ENCODE measurements at places on chromosomes 6 and 20. TPM values are rescaled to one million over a fixed set of nuclear protein-coding genes. Genes with fewer than 3 reads are reported as not detected.

Gene TAB2
- 109 TPM for total RNA-seq

DNA sequence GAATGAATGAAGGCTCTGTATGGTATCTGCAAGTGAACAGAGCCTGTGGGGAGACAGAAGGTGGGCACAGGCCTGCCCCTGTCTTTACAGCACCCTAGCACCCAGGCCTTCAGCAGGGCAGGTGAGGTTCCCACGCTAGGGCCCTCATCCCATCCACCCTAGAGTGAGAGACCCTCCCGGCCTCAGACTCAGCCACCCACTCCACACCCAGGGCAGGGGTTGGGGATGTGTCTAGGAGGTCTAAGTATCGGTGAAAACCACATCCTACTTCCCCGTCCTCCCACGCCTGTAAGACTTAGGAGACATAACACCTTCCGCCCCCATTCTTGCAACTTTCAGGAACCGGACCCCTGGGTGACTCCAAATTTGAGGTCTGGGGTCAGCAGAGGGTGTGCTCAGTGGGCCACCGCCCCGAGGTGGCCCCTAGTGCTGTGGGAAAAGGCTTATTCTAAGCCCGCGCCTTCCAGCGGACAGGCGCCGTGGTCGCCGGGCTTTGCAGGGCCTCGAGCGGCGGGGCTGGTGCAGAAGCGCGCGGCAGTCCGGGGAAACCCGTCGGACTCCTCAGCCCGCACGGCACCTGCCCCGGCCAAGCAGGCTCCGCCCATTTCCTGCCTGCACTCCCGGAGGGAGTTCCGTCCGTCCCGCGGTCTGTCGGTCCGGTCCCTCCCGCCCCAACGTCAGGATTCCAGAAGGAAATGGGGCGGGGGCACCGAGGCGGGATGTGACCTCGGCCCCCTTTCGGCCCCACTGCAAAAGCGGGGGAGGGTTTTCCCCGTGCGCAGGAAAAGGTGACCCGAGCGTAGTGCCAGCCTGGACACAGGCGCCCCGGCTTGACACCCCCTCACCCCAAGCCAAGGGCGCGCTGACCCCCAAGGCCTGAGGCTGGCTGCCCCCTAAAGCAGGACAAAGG is 868 bp downstream of the SAMD10 start:
- H3K4me1 ChIP-seq: peaks cover 56% of the 10 kb centered on the region
- H3K27me3 ChIP-seq: no peaks in the 10 kb centered on the region
- peak overlapping the region; percentile 64 for H3K4me3 ChIP-seq
- peak overlapping the region; percentile 45 for H3K27ac ChIP-seq
- H3K36me3 ChIP-seq: peaks cover 10% of the 10 kb centered on the region

DNA sequence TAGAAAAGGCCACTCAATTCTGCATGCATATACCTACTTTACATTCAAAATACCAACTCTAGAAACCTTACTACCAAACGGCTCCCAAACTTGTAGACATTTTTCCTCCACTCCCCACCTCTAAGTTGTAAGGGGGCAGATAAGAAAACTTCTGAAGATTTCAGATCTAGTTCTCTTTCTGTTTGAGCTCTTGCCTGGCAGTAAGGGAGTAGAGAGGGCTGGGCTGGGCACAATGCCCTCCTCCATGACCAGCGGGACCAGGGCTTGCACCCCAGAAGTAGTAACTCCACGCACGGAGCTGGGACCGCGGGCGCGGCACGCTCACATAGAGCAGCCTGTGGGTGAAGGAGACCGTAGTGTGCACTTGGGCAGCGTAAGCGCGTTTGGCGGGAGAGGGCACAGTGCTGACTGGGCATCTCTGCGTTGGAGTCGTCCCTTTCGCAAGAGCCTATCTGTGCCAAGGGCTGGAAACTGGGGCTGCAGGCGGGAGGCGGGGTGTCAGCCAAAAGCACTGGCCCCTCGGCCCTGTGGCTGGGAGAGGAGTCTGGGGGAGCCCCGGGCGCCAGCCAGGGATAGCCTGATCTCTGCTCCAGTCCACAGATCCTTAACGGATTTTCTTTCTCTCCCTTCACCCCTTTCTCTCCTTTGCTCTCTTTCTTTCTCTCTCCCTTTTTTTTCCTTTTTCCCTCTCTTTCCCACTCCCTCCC is 32.4 kb downstream of the PHACTR1 start:
- H3K36me3 ChIP-seq: no peaks in the 10 kb centered on the region
- H3K27me3 ChIP-seq: no peaks in the 10 kb centered on the region
- no peak overlapping the region for H3K27ac ChIP-seq
- H3K4me3 ChIP-seq: no peak overlapping the region
- H3K4me1 ChIP-seq: no peaks in the 10 kb centered on the region

DNA sequence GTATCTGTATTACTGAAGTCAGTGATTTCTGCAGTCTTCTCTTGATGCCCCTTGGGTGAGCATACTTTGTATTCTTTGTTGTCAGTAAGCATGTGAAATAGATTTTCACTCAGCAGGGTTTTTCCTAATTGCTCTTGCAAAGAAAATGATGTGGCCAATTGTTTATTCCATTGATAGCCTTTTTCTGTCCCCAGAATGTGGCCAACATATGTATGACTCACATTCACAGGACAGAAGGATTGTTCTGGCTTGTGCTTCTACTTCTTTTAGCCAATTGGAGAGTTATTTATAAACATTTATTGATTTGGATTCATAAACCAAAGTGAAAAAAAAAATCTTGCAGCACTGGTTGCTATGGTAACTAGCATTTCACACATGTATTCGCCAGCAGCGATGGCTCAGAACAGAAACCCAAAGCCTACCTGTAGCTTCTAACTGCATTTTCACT is 54.4 kb upstream of the RBM24 start:
- no peaks in the 10 kb centered on the region for H3K36me3 ChIP-seq
- H3K4me3 ChIP-seq: no peak overlapping the region
- DNase-seq: no peak
- no peaks in the 10 kb centered on the region for H3K4me1 ChIP-seq
- no peaks in the 10 kb centered on the region for H3K27me3 ChIP-seq

- H3K4me1 ChIP-seq: no peaks in the 10 kb centered on the region
- H3K4me3 ChIP-seq: no peak overlapping the region
- no peak overlapping the region for H3K27ac ChIP-seq
These were observed 627.9 kb downstream of the PRKN start for GRCh38 chr6:162099685-162100084.

Gene RIPPLY2
- total RNA-seq: not detected

GRCh38 chr6:159490298-159490937 is 202.6 kb downstream of the SOD2 start:
- H3K4me3 ChIP-seq: no peak overlapping the region
- H3K4me1 ChIP-seq: no peaks in the 10 kb centered on the region
- no peak overlapping the region for H3K27ac ChIP-seq
- no peak for DNase-seq

DNA sequence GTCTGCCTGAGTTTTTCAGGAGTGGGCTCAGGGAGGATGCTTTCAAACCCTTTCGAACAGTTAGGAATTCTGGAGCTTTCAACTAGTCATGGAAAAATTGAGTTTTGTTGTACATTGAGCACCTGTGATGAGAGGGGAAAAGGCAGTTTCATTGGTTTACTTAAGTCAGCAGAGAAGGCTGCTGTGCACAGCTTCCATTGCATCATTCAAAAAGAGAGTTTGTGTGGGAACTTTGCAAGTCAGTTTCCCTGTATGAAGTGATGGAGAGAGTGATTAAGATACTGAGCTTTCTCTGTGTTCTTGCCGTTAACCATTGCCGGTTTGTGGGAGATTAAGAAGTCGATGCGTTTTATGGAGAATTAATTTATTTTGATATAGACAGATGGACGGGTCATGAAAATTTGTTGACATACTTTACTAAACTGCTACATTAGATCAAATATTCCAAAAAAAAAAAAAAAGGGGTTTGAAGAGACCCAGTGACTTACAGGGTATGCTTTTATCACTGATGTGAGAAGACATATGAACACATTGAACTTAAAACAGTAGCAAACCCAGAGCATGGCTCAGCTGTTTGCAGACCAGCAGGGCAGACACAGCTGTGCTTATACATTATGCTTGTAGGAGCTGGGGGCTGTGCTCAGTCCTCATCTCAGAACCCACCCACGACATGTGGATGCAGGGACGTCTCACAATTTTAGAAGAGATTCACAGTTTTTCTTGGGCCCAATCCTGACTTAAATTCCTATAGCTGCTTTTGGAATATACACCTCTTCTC is 234.1 kb downstream of the SOX4 start:
- H3K27me3 ChIP-seq: no peaks in the 10 kb centered on the region
- no peak for DNase-seq
- no peaks in the 10 kb centered on the region for H3K36me3 ChIP-seq
- no peaks in the 10 kb centered on the region for H3K4me1 ChIP-seq

- no peak for DNase-seq
- no peaks in the 10 kb centered on the region for H3K27me3 ChIP-seq
- H3K4me1 ChIP-seq: no peaks in the 10 kb centered on the region
- H3K36me3 ChIP-seq: no peaks in the 10 kb centered on the region
- H3K27ac ChIP-seq: no peak overlapping the region
- no peak overlapping the region for H3K4me3 ChIP-seq
These were observed 67.6 kb upstream of the MPC1 start for GRCh38 chr6:166450167-166450873.

Gene EBF4
- total RNA-seq: 0.92 TPM

DNA sequence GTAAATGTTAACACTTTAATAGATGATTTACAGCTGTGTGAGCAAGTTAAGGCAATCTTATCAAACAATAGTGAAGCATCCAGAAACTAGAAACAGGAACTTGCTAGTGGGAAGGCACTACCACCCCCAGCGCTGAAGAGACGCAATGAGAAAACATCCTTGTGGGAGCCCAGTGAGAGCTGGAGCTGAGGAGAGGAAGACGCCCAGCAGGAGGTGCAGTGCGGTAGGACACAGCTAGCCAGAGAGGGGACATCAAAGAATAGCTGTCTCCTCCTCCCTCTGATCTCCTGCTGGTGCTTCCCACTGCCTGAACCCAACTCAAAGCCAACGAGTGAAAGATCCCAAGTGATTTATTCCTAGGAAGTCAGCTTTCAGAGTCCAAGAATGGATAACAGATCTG is 140.3 kb downstream of the COL12A1 start:
- H3K4me3 ChIP-seq: no peak overlapping the region
- no peaks in the 10 kb centered on the region for H3K36me3 ChIP-seq
- H3K27me3 ChIP-seq: no peaks in the 10 kb centered on the region
- DNase-seq: no peak
- H3K27ac ChIP-seq: no peak overlapping the region

GRCh38 chr20:44057698-44058675 is 129.0 kb downstream of the JPH2 start:
- H3K27me3 ChIP-seq: no peaks in the 10 kb centered on the region
- no peak overlapping the region for H3K27ac ChIP-seq
- H3K36me3 ChIP-seq: no peaks in the 10 kb centered on the region
- no peaks in the 10 kb centered on the region for H3K4me1 ChIP-seq

- peak overlapping the region; percentile 24 for H3K4me3 ChIP-seq
- no peaks in the 10 kb centered on the region for H3K27me3 ChIP-seq
- no peaks in the 10 kb centered on the region for H3K36me3 ChIP-seq
- DNase-seq: peak; percentile 6
- no peak overlapping the region for H3K27ac ChIP-seq
These were observed 304.2 kb upstream of the PRDM1 start for GRCh38 chr6:105781915-105782314.

GRCh38 chr6:83827050-83827449 is 26.1 kb upstream of the RIPPLY2 start:
- no peak overlapping the region for H3K4me3 ChIP-seq
- no peak for DNase-seq
- H3K27ac ChIP-seq: no peak overlapping the region
- H3K27me3 ChIP-seq: no peaks in the 10 kb centered on the region

DNA sequence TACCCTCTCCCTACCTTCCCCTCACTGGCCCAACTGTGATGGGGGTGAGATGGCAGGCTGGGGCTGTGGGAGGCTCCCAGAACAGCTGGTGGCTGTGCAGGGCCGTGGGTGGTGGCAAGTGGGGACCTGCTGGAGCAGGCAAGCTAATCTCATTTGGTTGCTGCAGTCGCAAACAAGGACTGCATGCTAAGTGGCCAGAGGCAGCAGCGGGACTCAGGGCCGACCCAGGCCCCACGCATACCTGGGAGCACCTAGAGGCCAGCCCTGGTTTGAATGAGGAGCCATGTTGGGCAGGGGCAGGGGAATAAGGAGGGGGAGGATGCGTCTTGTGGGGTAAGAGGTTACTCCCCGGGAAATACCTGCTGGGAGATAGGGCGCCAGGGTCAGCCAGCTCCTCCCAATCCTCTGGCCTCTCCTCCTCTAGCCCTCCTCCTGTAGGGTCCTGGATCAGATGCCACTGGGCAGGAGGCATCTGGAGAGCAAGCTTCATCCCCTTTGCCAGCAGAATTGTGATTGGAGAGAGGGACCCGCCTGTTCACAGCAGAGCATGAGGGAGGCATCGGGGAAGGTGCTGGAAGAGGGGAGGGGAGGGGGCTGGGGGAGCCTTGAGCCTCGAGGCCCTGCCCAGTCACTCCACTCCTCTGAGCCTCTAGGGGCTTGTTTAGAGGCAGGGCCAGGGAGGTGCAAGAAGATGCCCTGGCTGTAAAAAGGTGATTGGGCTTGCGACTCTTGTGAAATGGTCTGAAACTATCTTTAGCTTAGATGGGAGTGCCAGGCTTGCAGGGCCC is 24.3 kb upstream of the CDH22 start:
- no peaks in the 10 kb centered on the region for H3K36me3 ChIP-seq
- H3K4me3 ChIP-seq: no peak overlapping the region
- H3K4me1 ChIP-seq: no peaks in the 10 kb centered on the region

GRCh38 chr20:32742322-32743236 is 688 bp downstream of the COMMD7 start:
- H3K36me3 ChIP-seq: no peaks in the 10 kb centered on the region
- peak overlapping the region; percentile 87 for H3K27ac ChIP-seq
- peaks cover 40% of the 10 kb centered on the region for H3K4me1 ChIP-seq
- H3K4me3 ChIP-seq: peak overlapping the region; percentile 62

Gene TNXB
- total RNA-seq: 4.9 TPM

Gene LRRC1
- total RNA-seq: 2.5 TPM

Gene LST1
- 22.4 TPM for total RNA-seq

GRCh38 chr20:3193806-3194616 is 10.5 kb downstream of the DDRGK1 start:
- H3K36me3 ChIP-seq: peaks cover 27% of the 10 kb centered on the region
- no peaks in the 10 kb centered on the region for H3K27me3 ChIP-seq
- H3K4me3 ChIP-seq: no peak overlapping the region
- H3K4me1 ChIP-seq: no peaks in the 10 kb centered on the region

- no peak overlapping the region for H3K4me3 ChIP-seq
- H3K4me1 ChIP-seq: no peaks in the 10 kb centered on the region
- no peak for DNase-seq
- no peaks in the 10 kb centered on the region for H3K36me3 ChIP-seq
These were observed 113.0 kb upstream of the TFAP2D start for GRCh38 chr6:50600280-50600679.

- H3K4me1 ChIP-seq: no peaks in the 10 kb centered on the region
- H3K27me3 ChIP-seq: no peaks in the 10 kb centered on the region
- H3K4me3 ChIP-seq: no peak overlapping the region
- no peak overlapping the region for H3K27ac ChIP-seq
- no peaks in the 10 kb centered on the region for H3K36me3 ChIP-seq
These were observed 467.3 kb downstream of the ADGRB3 start for GRCh38 chr6:69102416-69102815.

DNA sequence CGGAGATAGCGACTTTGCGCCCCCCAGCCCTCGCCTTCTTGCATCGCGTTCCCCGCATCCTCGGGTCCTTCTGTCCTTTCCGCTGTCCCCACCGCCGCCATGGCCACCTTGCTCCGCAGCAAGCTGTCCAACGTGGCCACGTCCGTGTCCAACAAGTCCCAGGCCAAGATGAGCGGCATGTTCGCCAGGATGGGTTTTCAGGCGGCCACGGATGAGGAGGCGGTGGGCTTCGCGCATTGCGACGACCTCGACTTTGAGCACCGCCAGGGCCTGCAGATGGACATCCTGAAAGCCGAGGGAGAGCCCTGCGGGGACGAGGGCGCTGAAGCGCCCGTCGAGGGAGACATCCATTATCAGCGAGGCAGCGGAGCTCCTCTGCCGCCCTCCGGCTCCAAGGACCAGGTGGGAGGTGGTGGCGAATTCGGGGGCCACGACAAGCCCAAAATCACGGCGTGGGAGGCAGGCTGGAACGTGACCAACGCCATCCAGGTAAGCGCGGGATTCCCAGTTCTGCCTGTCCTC is 401 bp downstream of the SLC32A1 start:
- peaks cover 43% of the 10 kb centered on the region for H3K4me1 ChIP-seq
- H3K36me3 ChIP-seq: no peaks in the 10 kb centered on the region
- H3K4me3 ChIP-seq: no peak overlapping the region
- DNase-seq: no peak

Data from CD8-positive, alpha-beta memory T cell (primary cell).